ENCODE measurements at places on chromosomes 4 and X.

DNA sequence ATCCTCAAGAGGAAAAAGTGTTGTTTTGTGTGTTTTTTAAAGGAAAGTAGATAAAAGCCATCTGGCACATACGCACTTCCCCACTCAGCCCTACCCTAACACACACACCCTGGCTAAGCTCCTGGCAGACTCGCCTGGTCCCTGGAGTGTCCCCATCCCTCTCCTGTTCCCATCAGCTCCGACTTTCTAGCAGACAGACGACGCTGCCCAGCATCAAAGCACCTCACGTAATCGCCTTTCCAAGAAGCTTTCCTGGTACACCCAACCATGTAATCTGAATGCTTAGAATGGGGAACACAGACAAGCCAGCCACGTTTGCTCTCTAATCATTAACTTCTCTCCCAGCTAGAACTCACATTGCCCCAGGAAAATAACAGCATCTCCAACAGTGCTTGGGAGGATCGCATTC, 116.2 kb downstream of the AFAP1 start:
- no peak for DNase-seq

DNA sequence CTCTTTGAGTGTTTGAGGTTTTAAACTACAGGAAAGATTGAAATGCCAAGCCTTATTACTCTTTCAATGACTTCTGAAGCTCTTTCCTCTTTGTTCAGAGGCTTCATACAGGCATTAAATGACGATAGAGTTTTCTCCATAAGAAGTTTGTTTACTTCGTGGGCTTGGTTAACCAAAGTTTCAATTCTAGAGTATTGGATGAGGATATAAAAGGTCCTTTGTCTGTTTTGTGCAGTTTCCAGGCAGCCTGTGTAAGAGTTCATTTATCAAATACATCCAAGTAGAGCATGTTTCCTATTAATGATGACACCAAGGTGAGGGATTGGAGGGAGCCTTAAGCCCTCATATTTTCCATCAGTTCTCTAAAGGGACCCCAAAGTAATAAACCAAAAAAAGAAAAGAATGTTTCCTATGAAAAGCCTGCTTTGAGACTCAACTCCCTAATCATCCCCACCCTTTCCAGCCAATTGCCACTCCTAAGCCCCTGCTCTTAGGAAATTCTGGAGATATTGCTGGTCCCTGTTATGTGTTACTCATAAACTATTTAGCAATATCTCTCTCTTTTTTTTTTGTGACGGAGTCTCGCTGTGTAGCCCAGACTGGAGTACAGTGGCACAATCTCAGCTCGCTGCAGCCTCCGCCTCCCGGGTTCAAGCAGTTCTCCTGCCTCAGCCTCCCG, 106.2 kb upstream of the IL13RA1 start:
- no peak for DNase-seq

- no peak for DNase-seq
These were observed 224.5 kb upstream of the TENM3 start for GRCh38 chr4:182018691-182019090.

DNA sequence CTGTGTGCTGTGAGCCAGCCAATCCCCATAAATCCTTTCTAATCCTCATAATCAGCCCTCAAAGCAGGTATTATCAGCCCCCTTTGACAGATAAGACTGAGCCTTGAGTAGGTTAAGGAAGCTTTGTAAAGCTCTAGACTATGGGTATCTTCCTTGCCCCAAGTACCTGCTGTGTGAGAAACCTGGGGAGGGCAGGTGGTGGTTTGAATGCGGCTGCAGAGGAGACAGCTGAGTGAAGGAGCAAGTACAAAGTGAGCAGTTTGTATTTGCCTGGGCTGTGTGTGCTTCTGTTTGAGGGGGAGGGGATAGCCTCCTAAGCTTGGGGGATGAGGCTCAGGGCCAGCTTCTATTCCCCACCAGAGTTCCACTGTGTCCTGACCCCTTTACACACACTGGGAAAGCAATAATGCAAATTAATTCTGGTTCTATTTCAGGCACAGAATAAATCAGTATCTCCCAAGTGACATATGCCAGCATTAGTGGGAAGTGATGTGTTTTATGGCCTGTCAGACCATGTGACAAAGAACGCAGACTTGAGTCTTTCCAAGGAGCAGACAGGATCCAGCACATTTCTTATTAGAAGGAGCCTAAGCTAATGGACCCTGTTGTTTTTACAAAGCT, 63.5 kb downstream of the EVC start:
- no peak for DNase-seq

DNA sequence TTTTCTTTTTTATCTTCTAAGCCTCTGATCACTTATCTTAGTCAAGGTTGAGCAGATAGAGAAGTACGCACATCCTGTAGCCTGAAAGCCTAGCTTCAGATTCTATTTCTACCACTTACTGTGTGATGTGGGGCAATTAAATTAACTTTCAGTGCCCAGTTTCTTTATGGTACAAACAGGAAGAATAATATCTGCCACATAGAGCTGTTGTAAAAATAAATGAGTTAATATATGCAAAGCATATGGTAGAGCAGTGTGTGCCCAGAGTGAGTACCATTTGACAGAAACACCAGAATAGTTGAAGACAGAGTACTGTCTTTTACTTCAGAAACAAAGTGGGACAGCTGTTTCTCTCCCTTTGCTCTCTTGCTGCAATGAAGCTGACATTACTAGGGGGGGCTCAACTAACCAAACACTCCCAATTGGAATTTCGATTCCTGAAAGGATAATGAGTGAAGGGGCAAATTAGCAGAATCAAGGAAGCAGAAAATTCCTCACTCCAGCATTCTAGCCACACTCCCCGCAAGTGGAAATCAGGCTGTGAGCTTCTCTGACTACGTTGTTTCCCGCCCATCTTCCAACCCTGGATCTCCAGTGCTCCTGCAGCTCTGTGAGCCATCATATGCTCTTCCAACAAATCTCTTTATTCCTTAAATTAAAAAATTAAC, 80.4 kb downstream of the MAPK10 start:
- no peak for DNase-seq

DNA sequence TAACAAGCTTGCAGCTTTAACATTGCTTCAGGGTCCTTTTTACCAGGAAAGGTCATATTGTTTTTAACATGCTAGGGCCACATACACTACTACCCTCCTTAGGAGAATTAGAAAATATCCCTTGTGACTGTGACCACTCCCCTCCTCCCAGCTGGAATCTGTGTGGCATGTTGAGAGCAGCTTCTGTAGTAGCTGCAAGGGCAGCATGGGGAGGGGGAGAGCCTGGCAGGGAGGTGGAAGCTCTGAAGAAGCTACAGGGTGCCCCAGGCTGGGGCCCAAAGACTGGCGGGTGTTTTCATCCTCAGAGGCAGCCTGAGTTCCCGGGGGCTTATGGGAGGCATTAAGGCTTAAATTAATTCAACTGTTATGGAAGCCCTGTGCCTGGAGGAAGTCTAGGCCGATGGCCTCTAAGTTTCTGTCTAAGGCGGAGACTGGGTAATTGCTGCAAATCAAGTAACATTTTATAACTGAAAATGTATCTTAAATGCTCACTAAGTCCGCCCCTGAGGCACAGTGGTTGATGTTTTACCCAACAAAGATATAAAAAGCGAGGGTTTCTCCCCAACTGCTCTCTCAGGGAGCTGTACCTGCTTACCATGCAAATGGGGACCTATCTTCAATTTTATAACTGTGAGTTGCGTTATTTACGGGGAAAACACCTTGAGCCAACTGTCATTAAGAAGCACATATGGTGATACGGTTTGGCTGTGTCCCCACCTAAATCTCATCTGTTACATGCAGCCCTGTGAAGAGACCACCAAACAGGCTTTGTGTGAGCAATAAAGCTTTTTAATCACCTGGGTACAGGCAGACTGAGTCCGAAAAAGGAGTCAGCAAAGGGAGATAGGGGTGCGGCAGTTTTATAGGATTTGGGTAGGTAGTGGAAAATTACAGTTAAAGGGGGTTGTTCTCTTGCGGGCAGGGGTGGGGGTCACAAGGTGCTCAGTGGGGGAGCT, 37.4 kb upstream of the STS start:
- DNase-seq: no peak

GRCh38 chrX:109997786-109998452, 5.0 kb upstream of the TMEM164 start:
- no peak for DNase-seq

- no peak for DNase-seq
These were observed 177.7 kb upstream of the PPARGC1A start for GRCh38 chr4:24067367-24068193.

GRCh38 chr4:101727238-101727637, 63.3 kb upstream of the BANK1 start:
- no peak for DNase-seq

DNA sequence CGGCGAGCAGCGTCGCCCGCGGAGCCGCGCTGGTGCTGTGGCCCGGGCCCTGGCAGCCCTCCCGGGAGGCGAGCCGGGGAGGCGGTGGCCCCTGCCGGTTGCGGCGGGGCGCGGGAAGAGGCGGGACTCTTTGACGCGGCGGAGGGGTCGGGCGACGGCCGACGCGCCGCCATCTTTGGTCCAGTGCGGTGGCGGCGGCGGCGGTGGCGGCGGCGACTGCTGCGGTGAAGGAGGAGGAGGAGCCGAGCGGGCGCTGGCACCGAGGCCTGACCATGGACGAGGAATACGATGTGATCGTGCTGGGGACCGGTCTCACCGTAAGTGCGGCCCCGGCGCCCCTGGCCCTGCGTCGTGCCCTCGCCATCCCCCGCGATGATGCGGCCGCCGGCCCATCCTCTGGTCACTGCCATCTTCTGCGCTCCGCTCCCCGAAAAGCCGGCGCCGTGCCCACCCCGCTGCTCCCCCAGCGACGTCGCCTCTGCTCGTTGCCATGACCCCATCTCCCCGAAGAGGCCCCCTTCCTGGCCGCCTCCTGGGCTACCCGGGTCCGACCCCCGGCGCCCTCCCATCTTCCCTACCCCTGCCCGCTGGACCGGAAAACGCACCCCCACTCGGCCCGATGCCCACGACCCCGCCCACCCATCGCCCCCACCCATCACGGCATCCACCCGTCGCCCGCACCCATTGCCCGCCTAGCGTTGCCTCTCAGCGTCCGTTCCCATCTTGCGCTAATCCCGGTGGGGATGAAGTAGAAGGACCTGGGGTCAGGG, at the start of gene GDI1:
Gene GDI1, plus strand, starts transcription at position 172 of the 770 bp plus-strand sequence. Its CDS starts 101 bp downstream, at position 273.
- DNase-seq: peak; percentile 33

- DNase-seq: no peak
These were observed 54.8 kb downstream of the DHRSX start for GRCh38 chrX:2445662-2446623.

GRCh38 chr4:5393911-5394513, 314.3 kb downstream of the EVC2 start:
- no peak for DNase-seq

DNA sequence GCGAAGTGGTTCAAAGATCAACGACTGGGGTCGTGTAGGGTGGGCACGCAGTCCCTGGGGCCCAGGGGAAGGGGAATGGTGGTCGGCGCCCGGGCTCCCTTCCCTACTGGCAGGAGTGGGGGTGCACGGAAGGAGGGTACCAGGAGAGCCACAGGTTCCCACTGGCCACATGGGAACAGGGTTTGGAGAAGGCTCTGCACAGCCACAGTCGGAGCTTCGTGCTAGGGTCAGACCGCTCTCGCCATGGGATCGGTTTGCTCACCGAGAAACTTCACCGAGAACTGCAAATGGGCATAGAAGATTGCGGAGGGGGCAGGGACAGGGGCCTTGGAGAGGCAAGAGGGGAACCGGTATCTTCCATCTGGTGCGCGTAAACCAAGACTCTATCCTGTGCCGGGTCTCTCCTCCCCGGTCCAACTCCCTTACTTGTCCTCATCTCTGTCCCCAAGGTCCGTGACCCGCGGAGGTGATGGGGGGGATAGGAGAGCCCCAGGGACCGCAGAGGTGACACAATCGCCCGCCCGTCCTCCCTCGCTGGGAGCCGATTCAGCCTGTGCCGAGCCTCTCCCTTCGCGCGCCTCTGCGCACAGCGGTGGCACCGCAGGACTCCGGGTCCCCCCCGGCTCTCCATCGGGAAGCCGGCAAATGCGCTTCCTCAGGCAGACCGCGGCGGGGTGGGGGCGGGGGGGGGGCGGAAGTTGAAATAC, 1.0 kb downstream of the SCD5 start:
- no peak for DNase-seq

DNA sequence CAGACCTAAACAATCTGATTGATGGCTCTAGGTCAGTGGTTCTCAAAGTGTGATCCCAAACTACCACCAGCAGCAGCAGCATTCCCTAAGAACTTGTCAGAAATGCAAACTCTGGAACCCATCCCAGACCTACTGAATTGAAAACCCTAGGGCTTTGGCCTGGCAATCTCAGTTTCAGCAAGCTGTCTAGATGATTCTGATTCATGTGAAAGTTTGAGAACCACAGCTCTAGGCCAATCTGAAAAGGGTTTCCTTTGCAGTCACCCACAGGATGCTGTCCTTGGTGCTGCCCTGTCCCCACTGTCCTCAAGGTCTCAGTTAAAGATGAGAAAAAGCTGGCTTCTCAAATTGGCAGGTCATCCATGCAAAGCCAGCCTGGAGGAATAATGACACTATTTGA, 34.8 kb downstream of the SMPX start:
- DNase-seq: no peak

Data from activated T-helper 1 cell treated with Interleukin-2 at 50 U/mL for 16 hours (primary cell).